ENCODE measurements at places on chromosomes 4 and X. TPM values are rescaled to one million over a fixed set of nuclear protein-coding genes. Genes with fewer than 3 reads are reported as not detected.

The USP17L18 gene
- not detected for total RNA-seq

The IQCM gene
- total RNA-seq: not detected

The BEND2 gene
- total RNA-seq: not detected

The VSIG1 gene
- 0.30 TPM for total RNA-seq

The NEXMIF gene
- total RNA-seq: 1.8 TPM

The APELA gene
- not detected for total RNA-seq

The ODAPH gene
- not detected for total RNA-seq

The HHIP gene
- 9.1 TPM for total RNA-seq

- H3K27ac ChIP-seq: no peak overlapping the region
- H3K36me3 ChIP-seq: no peaks in the 10 kb centered on the region
- DNase-seq: no peak
- H3K27me3 ChIP-seq: no peaks in the 10 kb centered on the region
- H3K4me1 ChIP-seq: no peaks in the 10 kb centered on the region
Measured at GRCh38 chr4:185481401-185481800, 9.9 kb upstream of the CCDC110 start.

GRCh38 chr4:37603070-37603468 lies 83.1 kb downstream of the RELL1 start:
- H3K36me3 ChIP-seq: no peaks in the 10 kb centered on the region
- H3K27me3 ChIP-seq: no peaks in the 10 kb centered on the region
- H3K4me1 ChIP-seq: no peaks in the 10 kb centered on the region
- H3K27ac ChIP-seq: no peak overlapping the region
- H3K4me3 ChIP-seq: no peak overlapping the region

DNA sequence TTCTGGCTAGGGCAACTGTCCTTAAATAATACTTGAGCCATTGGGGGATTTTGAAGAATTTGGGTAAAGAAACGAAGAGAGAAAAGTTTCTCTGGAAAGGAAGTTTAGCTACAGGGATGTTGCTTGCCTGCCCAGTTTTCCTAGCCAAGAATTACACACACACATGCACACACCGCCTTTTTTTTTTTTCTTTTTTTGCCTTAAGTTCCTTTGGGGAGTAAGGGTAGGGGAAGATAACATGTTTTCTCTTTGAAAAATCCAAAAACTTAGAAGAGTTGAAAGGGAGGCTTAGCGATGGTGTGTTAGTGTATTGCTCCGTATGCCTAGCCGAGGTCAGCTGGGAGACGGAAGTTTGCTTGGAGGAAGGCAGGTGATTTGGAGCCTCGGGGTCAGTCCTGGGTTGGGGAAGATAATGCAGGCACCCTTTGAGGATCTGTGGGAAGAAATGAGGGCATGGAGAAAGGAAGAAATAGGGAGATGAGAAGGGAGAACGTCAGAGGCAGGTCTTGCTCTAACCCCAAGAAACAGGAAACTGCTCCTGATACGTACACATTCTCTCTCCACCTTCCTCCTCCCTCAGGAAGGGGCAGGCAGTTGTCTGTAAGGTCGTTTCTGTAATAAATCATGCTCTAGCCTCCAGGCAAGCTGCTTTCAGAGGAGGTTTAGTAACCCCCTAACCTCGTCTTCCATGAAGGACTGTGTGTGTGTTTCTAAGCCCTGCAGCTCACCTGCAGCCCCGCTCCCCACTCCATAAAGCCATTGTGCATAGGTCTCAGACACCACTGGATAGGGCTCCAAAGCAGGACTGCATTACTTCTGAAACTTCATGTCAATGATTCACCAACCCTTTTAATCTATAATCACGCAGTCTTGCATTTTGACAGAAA lies 10.5 kb downstream of the KLF3 start:
- H3K27me3 ChIP-seq: no peaks in the 10 kb centered on the region
- H3K27ac ChIP-seq: peak overlapping the region; percentile 99
- H3K4me1 ChIP-seq: peaks cover 61% of the 10 kb centered on the region
- no peak for DNase-seq

DNA sequence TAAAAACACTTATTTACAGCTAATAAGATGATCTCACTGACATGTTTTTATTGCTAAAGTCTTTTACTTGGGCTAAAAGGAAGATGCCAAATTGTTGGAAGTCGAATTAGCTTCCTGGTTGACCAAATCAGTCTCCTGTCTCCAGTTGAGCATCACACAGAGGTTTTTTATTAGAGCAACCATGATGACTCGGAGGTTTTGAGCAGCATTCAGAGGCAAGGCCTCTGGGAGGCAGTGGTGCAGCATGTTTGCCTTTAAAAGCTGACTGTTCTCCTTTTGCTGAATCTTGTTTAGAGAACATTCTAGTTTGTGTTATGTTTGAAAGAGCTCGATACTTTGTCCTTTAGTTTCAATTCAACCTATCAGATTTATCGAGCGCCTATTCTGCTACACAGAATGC lies 2.1 kb downstream of the UCHL1 start:
- H3K4me3 ChIP-seq: no peak overlapping the region
- peaks cover 3% of the 10 kb centered on the region for H3K27me3 ChIP-seq
- no peaks in the 10 kb centered on the region for H3K36me3 ChIP-seq

DNA sequence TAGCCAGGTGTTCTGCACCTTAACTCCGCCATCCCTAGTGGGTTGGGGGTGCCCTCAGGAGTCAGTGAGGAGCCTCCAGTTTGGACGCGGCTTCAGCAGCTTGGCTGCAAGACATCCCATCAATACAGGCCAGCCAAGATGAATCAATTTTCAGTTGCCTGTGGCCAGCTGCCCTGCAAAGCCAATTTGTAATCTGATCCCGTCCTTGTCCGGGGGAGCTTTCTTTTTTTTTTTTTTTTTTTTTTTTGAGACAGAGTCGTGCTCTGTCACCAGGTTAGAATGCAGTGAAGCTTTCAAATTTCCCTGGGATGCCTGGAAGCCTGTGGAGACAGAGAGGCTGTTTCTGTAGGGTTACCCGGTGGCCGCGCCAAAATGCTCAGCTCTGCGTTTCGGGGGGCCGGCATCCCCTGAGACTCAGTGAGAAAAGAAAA lies 192.5 kb downstream of the ASMT start:
- no peak overlapping the region for H3K4me3 ChIP-seq
- H3K27me3 ChIP-seq: peaks cover 5% of the 10 kb centered on the region
- DNase-seq: no peak

DNA sequence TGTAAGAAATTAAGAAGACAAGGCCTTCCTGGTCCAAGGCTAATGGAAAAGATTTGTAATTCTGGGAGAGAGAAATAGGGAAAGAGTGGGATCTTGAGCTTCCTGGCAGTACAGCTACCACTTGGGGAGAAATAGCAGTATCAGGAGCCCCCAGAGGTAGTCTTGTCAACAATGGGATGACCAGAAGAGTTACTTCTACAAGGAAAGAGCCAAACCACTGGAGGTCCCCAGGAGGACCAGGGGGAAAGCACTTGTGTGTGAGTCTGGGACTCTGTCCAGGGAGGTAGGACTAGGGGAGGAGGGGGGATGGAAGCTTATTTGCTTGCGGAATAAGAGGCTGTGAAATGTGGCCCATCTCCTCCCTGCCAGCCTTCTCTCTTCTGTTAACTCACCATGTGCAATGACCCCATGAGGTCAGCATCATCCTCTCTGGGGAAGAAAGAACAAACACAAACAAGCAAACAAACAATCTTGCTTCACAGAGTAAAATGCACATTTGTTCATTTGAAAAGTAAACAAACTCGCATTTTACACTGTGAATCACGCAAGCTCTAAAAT lies 160.1 kb downstream of the STK32B start:
- H3K36me3 ChIP-seq: no peaks in the 10 kb centered on the region
- H3K4me3 ChIP-seq: no peak overlapping the region
- H3K27me3 ChIP-seq: no peaks in the 10 kb centered on the region
- H3K4me1 ChIP-seq: no peaks in the 10 kb centered on the region

- H3K36me3 ChIP-seq: no peaks in the 10 kb centered on the region
- H3K27me3 ChIP-seq: peaks cover 5% of the 10 kb centered on the region
- no peak overlapping the region for H3K27ac ChIP-seq
- no peak overlapping the region for H3K4me3 ChIP-seq
Measured at GRCh38 chrX:20311505-20311904, 44.8 kb upstream of the RPS6KA3 start.

- no peaks in the 10 kb centered on the region for H3K27me3 ChIP-seq
- H3K36me3 ChIP-seq: no peaks in the 10 kb centered on the region
- no peak for DNase-seq
- no peak overlapping the region for H3K4me3 ChIP-seq
- H3K4me1 ChIP-seq: no peaks in the 10 kb centered on the region
Measured at GRCh38 chrX:50622751-50623150, 152.1 kb upstream of the DGKK start.

- no peaks in the 10 kb centered on the region for H3K27me3 ChIP-seq
- no peaks in the 10 kb centered on the region for H3K4me1 ChIP-seq
Measured at GRCh38 chrX:118117741-118118140, 1.1 kb upstream of the KLHL13 start.

DNA sequence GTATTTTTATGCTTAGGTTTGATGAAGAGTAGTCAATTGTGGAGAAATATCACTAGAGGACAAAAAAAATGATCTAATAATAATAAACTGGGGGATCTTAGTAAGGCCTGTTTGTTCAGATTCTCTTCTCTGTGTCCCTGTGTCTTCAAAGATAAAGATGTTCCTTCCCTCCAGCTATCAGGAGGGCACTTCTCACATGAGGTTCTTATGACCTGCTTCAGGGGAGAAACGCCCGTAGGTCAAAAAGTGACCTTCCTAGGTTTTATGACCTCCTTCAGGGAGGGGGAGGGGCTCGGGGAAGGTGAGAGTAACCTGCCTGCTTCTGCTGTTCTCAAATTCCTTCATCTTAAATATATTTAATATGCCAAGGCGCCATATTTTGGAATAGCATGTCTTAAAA lies 89.2 kb upstream of the JADE1 start:
- no peak overlapping the region for H3K27ac ChIP-seq
- no peak overlapping the region for H3K4me3 ChIP-seq
- no peaks in the 10 kb centered on the region for H3K27me3 ChIP-seq
- no peaks in the 10 kb centered on the region for H3K4me1 ChIP-seq
- no peak for DNase-seq

- peak; percentile 45 for DNase-seq
- peaks cover 16% of the 10 kb centered on the region for H3K4me1 ChIP-seq
- H3K27me3 ChIP-seq: peaks cover 7% of the 10 kb centered on the region
- H3K27ac ChIP-seq: no peak overlapping the region
- no peaks in the 10 kb centered on the region for H3K36me3 ChIP-seq
Measured at GRCh38 chr4:47926667-47927258, 12.4 kb upstream of the NFXL1 start.

DNA sequence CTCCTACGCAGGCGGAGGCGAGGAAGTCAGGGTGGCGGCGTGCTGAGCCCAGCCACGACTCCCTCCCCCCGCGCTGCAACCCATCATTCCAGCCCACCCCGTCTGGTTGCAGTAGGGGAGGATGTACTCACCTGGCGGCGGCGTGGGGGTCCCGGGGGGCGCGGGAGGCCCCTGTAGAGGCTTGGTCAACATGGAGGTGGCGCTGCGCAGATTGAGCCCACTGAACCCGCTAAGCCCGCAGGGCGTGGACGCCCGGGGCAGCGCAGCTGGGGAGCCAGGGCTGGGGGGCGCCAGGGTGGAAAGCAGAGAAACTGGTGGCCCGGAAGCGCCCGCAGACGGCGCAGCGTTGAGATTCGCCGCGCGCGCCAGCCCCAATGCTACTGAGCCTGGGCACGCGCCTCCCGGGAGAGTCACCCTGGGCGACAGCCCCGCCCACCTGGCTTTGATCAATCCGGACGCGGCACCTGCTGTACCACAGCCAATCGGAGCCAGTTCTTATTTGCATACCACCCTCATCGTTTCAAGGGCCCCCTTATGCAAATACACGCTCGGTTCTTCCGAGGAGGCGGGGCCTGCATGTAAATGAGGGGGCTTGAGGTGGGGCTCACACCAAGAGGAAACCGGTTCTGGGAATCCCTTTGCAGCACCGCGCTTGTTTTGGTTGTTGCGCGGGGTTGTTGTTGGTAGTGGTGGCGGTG lies at the start of gene PIM2:
PIM2 (minus strand) TSS at position 382 of the 698 bp plus-strand sequence; CDS start at position 192, 190 bp downstream.
- H3K27me3 ChIP-seq: no peaks in the 10 kb centered on the region
- H3K4me1 ChIP-seq: peaks cover 8% of the 10 kb centered on the region
- H3K4me3 ChIP-seq: peak within 1 kb of the TSS; percentile 49
- DNase-seq: peak; percentile 95
- H3K27ac ChIP-seq: peak within 1 kb of the TSS; percentile 83

DNA sequence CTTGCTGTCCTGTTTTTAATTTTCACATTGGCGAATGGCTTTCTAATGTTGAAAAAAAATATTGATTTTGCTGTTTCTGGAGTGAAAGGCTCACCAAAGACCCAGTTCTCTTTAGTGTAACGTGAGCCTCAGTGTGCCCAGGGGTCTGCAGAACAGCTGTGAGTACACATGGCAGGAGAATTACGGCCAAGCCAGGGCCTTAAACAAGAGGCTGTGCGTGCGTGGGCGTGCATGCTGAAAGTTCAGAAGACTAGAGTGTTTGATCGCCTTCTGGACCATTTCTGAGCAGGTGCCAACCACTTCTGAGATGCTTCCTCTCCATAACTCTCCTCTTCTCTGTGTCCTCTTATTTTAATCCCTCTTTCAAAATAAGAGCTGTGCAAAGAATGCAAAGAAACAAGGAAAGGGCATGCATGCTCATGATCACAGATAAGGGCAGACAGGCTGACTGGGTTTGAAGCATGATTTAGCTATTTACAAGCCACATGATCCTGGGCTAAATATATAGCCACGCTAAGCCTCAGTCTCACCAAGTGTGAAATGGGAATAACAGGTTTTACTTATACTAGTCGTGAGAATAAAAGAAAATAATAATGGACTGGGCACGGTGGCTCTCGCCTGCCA lies 9.9 kb downstream of the PHEX start:
- H3K4me3 ChIP-seq: no peak overlapping the region
- no peaks in the 10 kb centered on the region for H3K36me3 ChIP-seq
- H3K4me1 ChIP-seq: no peaks in the 10 kb centered on the region
- no peak overlapping the region for H3K27ac ChIP-seq

- H3K4me3 ChIP-seq: no peak overlapping the region
- no peaks in the 10 kb centered on the region for H3K4me1 ChIP-seq
- no peak overlapping the region for H3K27ac ChIP-seq
Measured at GRCh38 chr4:26958925-26959653, 98.4 kb downstream of the STIM2 start.

GRCh38 chrX:119617517-119618164 lies 11.4 kb upstream of the NKRF start:
- no peak overlapping the region for H3K4me3 ChIP-seq
- H3K27me3 ChIP-seq: no peaks in the 10 kb centered on the region
- H3K36me3 ChIP-seq: no peaks in the 10 kb centered on the region

DNA sequence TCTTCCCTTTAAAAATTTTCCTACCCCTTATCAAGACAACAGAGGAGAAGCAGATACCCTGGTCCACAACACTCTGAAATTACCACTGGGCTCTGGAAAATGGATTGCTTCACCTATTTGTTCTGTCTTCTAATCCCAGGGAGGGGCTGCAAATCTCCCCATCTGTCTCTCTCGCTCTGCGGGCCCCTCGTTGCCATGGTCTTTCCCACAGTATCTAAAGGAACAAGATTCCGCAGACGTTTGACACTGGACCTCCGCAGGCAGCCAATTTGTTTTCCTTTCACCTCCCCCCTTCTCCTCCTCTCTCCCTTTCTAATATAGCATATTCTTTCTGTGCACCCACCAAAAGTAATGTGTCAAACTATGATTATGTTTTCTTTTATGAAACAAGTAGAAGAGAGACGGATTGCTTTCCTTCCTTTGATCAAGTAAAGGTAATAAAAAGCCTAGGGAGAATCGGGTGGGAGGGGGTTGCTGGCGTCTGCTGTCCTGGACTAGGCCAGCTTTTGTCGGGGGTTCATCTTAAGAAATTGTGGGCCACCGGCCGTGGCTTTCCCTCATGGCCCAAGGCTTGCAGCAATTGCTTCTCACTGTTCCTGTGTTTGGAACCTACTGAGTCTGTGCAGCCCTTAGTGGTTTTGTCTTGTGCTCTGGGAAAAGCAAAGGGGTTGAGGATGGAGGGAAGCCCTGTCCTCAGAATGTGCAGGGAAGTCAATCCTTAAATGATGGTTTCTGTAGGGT lies 81.0 kb downstream of the MGST2 start:
- H3K4me3 ChIP-seq: no peak overlapping the region

GRCh38 chr4:1300466-1301455 lies 11.1 kb downstream of the MAEA start:
- no peaks in the 10 kb centered on the region for H3K36me3 ChIP-seq
- peak; percentile 59 for DNase-seq
